ENCODE measurements at places on chromosomes 6 and 20. TPM values are rescaled to one million over a fixed set of nuclear protein-coding genes. Genes with fewer than 3 reads are reported as not detected.
A peak's percentile ranks its signal among the peaks of the same experiment; 100 is the strongest.

- H3K4me1 ChIP-seq, result no peaks in the 10 kb centered on the region
- H3K36me3 ChIP-seq, result no peaks in the 10 kb centered on the region
- H3K27me3 ChIP-seq, result no peaks in the 10 kb centered on the region
- no peak overlapping the region for H3K4me3 ChIP-seq
Observed at GRCh38 chr6:153237670-153238069, 106.6 kb upstream of the RGS17 start.

- H3K36me3 ChIP-seq, result no peaks in the 10 kb centered on the region
- H3K4me3 ChIP-seq, result no peak overlapping the region
- no peaks in the 10 kb centered on the region for H3K27me3 ChIP-seq
- no peak for DNase-seq
- no peaks in the 10 kb centered on the region for H3K4me1 ChIP-seq
Observed at GRCh38 chr6:150684161-150684560, 84.5 kb downstream of the PLEKHG1 start.

GRCh38 chr6:1267057-1267732 lies 44.7 kb upstream of the FOXQ1 start:
- no peaks in the 10 kb centered on the region for H3K36me3 ChIP-seq
- H3K4me3 ChIP-seq, result no peak overlapping the region
- H3K27me3 ChIP-seq, result no peaks in the 10 kb centered on the region
- DNase-seq, result peak; percentile 40
- H3K4me1 ChIP-seq, result no peaks in the 10 kb centered on the region

DNA sequence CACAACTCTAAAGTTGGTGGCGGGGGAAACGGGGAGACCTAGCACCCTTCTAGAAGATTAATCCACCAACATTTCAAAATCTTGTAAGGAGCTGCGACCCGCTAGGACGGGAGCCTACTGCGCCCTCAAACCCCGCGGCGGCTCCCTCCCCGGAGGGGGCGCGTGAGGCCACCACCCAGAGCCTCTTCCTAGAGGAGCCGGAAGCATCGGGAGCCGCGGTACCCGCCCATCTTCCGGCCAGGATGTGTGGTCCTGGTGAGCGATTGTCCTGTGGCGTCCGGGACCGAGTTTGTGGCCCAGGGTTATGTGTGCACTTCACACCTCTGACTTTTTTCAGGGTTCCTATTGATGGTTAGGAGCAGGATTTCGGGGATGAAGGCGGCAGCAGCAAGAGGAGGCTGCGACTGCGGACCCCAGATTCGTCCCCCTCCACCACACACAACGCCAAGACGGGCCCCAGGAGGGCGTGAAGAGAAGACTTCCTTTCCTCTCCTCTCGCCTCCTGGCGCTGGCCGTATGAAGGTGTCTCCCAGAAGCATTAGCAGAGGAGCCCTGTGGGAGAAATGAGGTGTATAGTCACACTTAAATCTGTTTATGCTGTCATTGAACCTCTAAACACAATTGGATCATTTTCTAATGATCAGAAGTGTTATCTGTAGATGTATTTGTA lies 10.7 kb downstream of the ZNF165 start:
- H3K27me3 ChIP-seq, result no peaks in the 10 kb centered on the region
- H3K27ac ChIP-seq, result no peak overlapping the region
- peak; percentile 48 for DNase-seq

DNA sequence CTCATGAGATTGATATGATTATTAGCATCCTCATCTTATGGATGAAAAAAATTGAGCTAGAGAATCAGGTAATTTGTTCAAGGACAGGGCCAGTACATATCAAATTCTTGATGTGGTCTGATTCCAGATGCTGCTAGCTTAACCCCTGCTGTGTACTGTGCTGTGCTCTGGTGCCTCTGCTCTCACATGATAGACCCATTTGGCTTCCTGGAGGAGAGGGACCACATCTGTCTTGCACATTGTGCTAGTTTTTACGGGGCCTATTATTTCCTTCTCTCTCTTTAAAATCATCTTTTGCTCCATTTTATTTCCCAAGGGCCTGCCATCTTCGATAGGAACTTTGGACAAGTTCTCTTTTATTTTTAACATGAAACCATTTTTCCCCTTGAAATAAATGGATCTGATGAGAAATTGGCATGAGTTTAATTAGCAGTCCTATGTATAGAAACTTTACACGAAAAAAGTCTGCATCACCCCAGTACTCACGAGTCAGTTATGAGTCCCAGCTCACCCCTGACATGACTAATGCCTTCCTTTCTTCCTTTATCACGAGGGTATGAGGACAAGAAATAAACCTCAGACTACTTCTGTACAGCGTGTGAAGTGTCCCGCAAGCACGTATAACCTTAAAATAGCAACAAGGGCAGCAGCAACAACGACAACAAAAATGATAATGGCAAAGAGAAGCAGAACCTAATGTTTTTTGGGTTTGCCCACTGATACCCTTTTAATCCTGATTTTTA lies 26.5 kb downstream of the CD109 start:
- DNase-seq, result peak; percentile 96
- H3K4me1 ChIP-seq, result peaks cover 18% of the 10 kb centered on the region
- peak overlapping the region; percentile 95 for H3K27ac ChIP-seq
- H3K36me3 ChIP-seq, result no peaks in the 10 kb centered on the region

DNA sequence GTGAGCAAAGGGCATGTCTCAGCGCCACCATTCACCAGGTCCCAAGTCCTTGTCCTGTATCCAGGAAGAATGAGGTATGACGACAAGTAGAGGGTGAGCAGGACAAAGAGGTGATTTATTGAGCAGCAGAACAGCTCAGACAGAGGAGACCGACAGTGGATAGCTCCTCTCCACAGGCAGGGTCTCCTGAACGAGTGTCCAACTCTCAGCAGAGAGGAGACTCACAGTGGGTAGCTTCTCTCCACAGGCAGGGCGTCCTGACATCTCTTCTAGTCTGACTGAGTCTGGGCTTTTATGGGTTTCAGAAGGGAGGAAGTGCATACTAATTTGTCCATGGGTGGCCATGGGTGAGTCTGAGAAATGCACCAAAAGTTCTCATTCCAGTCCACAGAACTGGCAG lies 204.7 kb downstream of the ANKRD60 start:
- no peak for DNase-seq
- no peaks in the 10 kb centered on the region for H3K36me3 ChIP-seq
- H3K4me3 ChIP-seq, result no peak overlapping the region
- H3K27me3 ChIP-seq, result no peaks in the 10 kb centered on the region

DNA sequence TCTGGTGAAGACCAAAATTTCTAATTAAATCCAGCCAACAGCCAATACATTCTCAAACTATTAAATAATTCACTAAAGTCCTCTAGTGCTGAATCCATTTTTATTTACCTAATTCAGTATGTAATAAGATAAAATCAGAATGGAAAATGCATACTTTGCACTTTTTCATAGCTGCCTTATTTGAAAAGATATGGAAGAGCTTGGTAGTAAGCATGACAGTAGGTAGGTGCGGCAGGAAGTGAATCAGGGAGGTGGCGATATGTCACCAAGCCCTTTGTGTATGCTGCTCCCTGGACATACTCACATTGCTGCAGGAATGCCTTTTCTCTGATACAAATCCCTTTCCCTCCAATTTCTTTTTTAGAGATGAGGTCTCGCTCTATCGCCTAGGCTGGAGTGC lies 10.2 kb upstream of the TGM3 start:
- H3K4me1 ChIP-seq, result peaks cover 15% of the 10 kb centered on the region
- H3K4me3 ChIP-seq, result no peak overlapping the region
- no peak for DNase-seq
- no peaks in the 10 kb centered on the region for H3K36me3 ChIP-seq
- H3K27ac ChIP-seq, result no peak overlapping the region
- no peaks in the 10 kb centered on the region for H3K27me3 ChIP-seq

- no peaks in the 10 kb centered on the region for H3K36me3 ChIP-seq
- no peaks in the 10 kb centered on the region for H3K4me1 ChIP-seq
- no peak overlapping the region for H3K4me3 ChIP-seq
- H3K27me3 ChIP-seq, result no peaks in the 10 kb centered on the region
- no peak overlapping the region for H3K27ac ChIP-seq
Observed at GRCh38 chr6:77010931-77011542, 452.3 kb downstream of the HTR1B start.

GRCh38 chr6:16305246-16305725 lies 66.9 kb downstream of the GMPR start:
- H3K27ac ChIP-seq, result no peak overlapping the region
- no peak for DNase-seq
- H3K27me3 ChIP-seq, result no peaks in the 10 kb centered on the region
- H3K4me1 ChIP-seq, result no peaks in the 10 kb centered on the region
- no peaks in the 10 kb centered on the region for H3K36me3 ChIP-seq

The SLC26A8 gene
- not detected for total RNA-seq

The EEF1A2 gene
- total RNA-seq, result 0.43 TPM

The ENPP4 gene
- total RNA-seq, result 0.63 TPM

The TRIM40 gene
- not detected for total RNA-seq
